Activated T-cell treated with anti-CD3 and anti-CD28 coated beads for 1 hour (primary cell): ENCODE measurements at places on chromosomes 4 and X.

GRCh38 chrX:9135901-9136510 is 102.1 kb upstream of the FAM9B start:
- DNase-seq = no peak

DNA sequence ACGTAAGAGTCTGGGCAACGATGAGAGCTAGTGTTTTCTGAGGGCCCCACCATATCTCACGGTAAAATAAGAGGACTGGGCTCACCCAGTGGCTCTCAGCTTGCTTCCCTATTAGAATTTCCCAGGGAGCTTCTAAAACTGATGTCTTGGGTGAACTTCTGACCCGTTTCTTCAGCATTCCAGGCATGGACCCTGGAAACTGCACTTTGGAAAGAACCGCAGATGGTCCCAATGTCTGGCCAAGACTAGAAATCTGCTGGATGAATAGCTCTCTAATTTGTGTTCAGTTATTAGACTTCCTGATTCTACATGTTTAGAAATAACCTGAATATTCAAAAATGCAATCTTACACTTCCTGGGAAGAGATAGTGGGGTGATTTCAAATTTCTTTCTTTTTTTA is 127.8 kb downstream of the ANOS1 start:
- no peak for DNase-seq

- no peak for DNase-seq
Measured at GRCh38 chr4:99841129-99841528, 24.5 kb downstream of the DAPP1 start.

DNA sequence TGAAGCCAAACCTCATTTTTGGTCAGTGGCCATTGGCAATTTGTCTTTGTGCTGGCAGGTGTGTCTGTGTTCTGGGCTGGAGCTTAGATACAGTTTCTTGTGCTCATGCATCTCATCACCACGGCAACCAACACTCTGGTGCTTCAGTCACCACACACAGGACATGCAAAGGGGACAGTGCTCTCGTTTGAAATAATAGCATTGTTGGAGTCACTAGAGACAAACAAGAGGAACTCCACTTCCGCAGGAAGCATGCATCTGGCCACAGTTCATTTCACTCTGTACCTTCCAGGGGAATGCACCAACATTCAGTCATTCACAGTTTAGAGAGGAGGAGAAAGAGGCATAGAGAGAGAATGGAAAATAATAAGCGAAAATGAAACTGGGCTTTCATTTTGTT is 267.4 kb downstream of the ANK2 start:
- no peak for DNase-seq

- no peak for DNase-seq
Measured at GRCh38 chr4:118883861-118884260, 4.8 kb upstream of the SYNPO2 start.

- DNase-seq = no peak
Measured at GRCh38 chr4:166903408-166903807, 330.9 kb downstream of the SPOCK3 start.

DNA sequence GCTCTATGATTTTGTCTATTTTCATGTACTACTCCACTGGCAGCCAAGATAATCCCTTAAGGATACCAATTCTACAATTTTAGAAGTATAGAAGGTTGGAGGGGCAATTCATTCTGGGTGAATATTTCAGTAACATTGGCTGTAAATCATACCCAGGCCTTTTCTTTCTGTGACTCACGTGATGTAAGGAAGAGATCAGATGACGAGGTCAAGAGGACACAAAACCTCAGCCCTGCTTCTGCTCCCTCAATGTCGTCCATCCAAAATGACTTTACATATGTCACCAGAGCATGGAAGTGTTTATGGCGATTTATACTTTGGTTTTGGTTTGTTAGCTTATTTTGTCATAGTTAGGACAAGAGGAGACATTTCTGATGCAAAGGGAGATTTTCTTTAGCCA is 70.7 kb upstream of the SLC4A4 start:
- no peak for DNase-seq

DNA sequence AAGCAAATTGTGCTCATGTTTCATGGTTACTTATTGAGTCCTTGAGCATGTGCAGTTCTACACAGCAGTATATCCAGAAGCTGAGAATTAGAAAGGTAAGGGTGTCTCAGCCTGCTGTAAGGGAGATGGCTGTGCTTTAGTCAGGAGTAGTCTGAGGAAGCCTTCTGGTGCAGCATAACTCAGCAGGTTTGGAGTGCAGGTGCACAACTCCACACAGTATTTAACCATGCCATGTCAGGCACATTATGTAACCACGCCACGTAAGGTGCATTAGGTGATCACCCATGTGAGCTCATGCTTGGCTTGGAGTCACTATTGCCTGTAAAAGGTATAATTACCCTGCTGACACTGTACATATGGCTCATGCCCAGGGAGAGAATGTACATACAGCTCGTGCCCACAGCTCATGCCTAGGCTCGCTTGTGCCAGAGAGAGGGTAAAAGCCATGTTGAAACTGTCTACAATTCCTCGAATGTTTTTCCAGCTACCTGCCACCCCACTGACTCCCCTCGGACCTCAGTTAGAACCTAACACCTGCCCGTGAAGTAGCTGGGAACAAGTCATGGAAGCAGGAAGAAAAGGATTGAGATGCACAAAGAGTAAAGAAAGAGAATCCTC is 37.8 kb downstream of the UCHL1 start:
- no peak for DNase-seq

GRCh38 chr4:138775489-138775888 is 240.1 kb upstream of the NOCT start:
- no peak for DNase-seq

DNA sequence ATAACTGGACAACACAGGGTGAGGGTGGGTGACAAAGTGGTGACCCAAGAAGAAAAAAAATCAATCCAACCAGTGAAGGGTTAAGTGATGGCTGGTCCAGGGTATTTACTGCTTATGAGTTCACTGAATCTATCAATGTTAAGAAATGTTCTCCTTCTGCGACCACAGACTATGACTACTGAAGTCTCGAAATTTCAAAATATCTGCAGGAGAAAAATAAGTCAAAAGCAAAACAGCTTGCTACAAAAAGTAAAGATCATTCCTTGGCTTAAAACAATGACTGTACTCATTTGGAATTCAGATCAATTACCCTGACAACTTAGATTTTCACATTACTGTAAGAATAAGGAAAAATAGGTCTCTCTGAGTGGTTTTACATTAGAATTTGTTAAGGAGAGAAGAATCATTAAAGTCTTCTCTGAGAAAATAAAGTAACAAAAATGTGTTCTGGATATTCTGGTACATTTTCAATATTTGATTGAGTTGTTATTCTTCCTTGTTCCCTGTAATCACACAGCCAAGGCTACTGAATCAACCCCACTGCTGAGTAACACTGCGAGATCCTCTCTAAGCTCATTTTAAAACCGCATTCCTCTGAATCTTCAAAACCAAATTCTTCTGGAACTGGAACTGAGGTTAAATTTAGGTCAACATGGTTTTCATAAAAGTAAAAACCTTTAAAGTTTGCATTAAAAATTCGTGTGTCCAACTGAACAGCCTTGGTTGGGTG is 22.7 kb downstream of the SMPX start:
- DNase-seq = no peak

DNA sequence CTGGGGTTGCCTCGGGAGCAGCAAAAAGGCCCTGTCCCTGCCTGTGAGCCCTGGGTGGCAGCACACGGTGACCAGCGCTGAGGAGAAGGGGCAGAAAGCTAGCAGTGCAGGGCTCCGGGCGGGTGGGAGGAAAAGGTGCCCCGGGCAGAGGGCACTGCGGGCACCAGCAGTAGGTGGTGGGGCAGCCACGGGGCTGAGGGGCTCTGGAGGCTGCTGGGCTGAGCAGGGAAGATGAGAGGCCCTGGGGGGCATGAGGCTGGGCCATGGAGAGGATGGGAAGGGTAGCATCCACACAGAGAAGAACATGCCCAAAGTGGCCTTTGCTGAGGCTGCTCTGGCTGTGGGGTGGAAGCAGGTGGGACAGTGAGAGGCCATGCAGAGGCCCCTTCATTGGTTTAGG is 67.5 kb upstream of the NKX1-1 start:
- DNase-seq = no peak

DNA sequence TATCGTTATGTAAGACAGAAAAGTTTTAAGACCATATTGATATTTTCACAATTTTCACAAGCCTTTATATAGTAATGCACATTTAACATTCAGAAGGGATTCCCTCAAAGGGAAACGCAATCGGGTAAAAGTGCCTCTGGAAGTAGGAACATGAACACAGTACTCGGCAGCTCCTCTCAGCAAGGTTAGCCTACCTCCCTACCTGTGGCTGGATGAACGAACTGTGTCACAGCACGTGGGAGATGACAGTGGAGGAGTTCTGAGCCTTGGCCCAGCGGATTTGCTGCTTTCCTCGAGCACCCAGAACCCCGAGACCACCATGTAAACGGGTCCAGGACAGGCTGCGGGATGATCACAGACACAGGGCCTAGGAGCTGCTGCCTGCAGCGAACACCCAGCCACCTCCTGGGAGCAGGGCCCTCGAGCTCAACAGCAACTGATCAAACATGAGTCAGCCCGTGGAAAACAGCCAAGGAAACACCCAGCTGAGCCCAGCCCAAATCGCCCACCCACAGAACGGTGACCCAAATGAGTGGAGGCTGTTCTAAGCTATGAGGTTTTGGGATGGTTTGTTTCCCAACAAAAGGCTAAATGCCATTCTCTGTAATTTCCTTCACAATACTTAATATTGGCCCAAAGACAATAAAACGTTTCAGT is 30.4 kb downstream of the FAT1 start:
- DNase-seq = no peak

- DNase-seq = no peak
Measured at GRCh38 chr4:62771983-62772557, 1571.9 kb downstream of the ADGRL3 start.

DNA sequence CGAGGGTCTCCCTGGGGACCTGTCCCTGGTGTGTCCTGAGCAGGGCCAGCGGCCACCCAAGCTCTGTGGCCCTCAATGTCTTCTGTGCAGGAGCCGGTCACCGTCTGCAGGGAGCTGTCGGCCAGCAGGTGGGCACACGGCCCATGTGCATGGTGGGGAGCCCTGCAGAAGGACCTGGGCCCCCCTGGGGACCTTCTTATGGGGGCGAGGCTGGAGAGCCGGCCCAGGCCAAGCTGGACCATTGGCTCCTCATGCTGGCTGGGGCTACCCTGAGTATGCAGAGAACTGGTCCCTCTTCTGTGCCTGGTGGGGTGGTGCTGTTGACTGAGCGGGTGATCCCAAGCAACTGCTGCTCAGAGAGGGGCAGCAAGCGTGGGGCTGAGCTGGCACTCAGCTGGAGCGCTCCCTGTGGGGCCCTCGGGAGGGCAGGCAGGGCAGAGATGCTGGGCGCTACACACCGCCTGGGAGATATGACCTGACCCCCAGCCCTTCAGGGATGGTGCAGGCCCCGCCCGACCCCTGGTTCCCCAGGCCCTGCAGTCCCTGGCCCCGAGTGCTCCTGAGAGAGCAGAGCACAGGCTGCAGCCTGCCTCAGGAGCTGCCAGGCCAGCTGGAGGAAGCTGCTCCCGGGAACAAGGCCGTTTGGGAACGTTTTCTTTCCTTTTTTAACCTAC is 14.8 kb downstream of the NAT8L start:
- no peak for DNase-seq

DNA sequence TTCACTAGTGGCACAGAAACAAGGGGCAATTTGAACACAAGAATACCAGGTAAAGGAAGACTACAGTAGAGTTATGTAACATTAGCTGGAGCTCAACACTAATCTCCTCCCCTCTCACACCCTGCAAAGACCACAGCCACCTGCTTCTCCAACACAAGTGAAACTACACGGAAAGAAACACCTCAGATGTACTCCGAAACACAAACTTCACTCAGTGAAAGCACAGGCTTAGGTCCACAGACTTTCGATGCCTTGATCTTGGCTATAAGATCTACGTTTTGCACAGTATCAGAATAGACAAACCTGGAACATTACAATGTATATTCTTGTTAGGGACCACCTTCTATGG is 7.6 kb downstream of the ACSL1 start:
- DNase-seq = no peak

DNA sequence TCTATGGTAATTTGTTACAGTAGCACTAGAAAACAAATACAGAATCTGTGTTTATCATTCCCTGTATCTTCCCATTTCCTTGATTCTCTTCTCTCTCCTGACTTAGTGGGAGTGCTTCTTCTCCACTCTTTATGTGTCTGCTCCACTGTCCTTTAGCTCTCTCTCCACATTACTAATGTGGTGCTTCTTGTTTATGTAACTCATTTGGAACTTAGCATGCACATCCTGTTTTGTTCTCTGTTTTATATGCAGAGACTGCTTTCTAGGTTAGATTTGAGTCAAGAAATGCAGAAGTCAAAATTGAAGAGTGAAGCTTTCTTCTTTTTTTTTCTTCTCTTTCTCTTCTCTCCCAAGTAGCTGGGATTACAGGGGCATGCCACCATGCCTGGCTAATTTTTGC is 25.9 kb downstream of the ADH1A start:
- DNase-seq = no peak

DNA sequence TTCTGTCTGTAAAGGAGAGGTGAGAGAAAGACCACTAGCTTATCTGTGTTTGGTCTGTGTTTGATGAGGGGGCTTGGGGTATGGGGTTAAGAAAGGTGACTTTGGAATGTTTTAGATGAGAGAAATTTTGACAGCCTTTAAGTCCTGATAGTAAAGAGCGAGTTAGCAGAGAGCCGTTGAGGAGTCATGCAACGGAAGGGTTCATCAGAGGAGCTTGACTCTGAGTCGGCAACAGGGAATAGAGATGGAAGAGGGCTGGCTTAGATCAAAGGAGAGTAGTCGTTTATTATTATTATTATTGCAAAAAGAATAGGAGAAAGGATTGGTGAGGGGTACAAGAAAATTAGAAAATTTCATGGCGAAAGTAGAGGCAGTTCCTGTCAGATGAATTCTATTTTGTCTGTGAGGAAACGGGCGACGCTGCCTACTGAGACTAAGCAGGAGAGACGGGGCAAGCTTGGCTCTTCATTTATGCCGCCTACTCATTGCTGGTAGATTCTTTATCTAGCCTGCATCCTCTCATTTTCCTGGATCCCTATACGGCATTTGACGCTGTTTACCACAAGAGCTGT is 473 bp upstream of the VAMP7 start:
- DNase-seq = no peak

GRCh38 chrX:137431693-137432488 is 134.0 kb upstream of the ZIC3 start:
- DNase-seq = no peak

DNA sequence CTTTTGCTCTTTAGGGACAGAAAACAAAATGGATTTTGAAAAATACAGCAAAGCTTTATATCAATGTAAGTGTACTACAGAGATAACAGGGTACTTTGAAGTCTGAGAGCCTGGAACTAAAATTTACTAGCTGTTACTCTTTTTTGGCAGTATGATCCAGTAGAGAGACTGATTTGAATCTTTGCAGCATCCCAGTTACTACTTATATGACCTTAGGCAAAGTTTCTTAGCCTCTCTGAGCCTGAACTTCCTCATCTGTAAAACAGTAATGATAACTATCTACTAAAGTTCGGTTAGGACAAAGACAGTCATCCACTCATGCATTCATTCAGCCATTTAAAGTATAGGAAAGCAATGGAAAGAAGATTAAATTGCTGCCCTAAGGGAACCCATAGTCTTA is 10.1 kb downstream of the BRWD3 start:
- no peak for DNase-seq

DNA sequence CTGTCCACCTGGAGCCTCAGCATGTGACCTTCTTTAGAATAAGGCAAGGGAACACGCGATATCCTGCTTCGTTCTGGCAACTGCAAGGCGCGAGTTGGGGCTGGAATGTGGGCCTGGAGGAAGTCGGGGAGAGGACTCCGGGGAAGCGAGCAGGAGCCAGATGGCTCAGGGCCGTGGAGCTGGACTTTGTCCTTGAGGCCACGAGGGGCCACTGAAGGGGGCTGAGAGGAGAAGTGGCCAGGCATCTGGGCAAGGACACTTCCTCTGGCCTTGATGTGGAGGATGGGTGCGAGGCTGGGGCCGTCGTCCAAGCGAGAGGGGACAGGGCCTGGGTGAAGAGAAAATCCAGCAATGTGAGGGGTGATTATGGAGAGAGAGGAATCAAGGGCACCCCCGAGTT is 12.2 kb upstream of the DUSP9 start:
- DNase-seq = no peak
